ENCODE measurements at places on chromosomes 12 and 14. TPM values are rescaled to one million over a fixed set of nuclear protein-coding genes. Genes with fewer than 3 reads are reported as not detected.

The MYF5 gene
- total RNA-seq: not detected

The AHNAK2 gene
- total RNA-seq: 0.10 TPM

The GPR162 gene
- total RNA-seq: not detected

The ITGB7 gene
- 32.3 TPM for total RNA-seq

The EMP1 gene
- total RNA-seq: 3.0 TPM

The TAS2R42 gene
- total RNA-seq: not detected

GRCh38 chr12:121514184-121514742 is 66.6 kb downstream of the KDM2B start:
- peaks cover 5% of the 10 kb centered on the region for H3K36me3 ChIP-seq
- peaks cover 4% of the 10 kb centered on the region for H3K4me1 ChIP-seq
- H3K27ac ChIP-seq: peak overlapping the region; percentile 70
- H3K27me3 ChIP-seq: no peaks in the 10 kb centered on the region
- DNase-seq: no peak
- H3K4me3 ChIP-seq: no peak overlapping the region

- no peak overlapping the region for H3K4me3 ChIP-seq
- peaks cover 5% of the 10 kb centered on the region for H3K27me3 ChIP-seq
- no peaks in the 10 kb centered on the region for H3K36me3 ChIP-seq
These were observed 8.3 kb upstream of the PLEK2 start for GRCh38 chr14:67420102-67420739.

DNA sequence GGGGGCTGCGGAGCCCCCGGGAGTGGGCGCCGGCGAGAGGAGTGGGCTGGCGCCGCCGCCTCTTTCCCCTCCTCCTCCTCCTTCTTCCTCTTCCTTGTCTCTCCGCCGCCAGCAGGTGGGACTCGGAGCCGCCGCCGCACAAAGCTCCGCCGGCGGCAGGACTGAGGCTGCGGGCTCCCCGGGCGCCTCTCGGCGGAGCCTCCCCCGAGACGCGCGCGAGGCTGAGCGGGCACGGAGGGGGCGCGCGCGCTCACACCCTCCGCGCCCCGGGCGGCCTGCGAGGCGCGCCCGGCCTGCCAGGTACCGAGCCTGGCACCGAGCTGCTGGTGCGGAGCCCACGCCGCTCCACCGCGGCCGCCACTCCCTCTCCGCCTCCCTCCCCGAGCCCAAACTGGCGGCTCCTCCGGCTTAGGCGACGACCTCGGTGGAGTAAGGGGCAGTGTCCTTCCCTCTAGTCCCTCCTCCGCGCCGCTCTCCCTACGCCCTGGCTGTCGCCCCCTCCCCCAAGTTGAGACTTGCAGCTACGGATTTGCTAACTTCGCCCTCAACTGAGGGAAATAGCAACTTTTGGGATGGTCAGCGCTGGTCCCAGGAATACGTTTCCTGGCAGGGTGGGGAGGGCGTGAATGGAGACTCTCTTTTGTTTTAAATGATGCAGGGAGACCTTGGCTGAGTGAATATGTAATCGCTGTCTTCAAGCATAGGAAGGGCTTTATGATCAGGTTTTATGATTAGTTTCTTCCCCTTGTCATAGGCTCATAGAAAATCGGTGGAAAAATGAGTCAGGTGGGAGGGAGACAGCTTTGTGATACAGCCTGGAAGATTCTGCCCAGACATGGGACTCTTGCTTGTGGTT is 199.5 kb upstream of the CAND1 start:
- peaks cover 20% of the 10 kb centered on the region for H3K27me3 ChIP-seq
- H3K4me1 ChIP-seq: peaks cover 25% of the 10 kb centered on the region
- peak overlapping the region; percentile 41 for H3K27ac ChIP-seq
- H3K36me3 ChIP-seq: no peaks in the 10 kb centered on the region
- peak overlapping the region; percentile 77 for H3K4me3 ChIP-seq

DNA sequence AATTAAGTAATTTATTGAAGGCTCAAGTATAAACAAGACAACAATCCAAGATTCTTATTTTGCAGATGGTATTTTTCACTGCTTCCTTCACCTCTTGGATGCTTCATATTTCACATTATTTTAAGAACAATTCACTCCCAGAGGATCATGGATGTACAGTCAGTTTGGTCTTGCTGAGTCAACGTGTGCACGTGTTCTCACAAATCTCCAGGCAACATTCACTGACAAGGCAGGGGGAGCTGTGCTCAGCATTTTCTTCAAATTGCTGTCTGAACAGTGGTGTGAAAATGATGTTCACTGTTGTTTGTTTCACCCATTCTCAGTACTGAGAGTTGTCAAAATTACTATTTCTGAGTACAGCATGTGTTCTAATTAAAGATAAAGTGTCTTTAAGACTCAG is 118.3 kb upstream of the SLC38A4 start:
- no peak overlapping the region for H3K27ac ChIP-seq
- no peaks in the 10 kb centered on the region for H3K4me1 ChIP-seq

DNA sequence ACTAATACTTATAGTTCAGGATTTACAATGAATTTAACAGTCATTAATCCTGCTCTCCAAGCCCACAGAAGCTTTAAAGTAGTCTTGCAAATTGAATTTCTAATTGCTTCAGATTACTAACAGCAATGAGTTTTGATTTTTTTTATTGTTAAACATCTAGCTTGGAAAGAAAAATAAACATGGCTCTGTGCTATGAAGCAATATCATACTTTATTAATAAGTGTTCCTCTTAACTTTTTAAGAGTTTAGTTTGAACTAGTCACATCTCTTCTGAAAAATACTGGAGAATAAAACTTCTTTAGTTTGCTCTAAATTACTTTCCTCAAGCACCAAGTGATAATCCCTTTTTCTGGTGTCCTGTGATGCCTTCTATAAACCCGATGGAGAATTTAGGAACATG is 250.2 kb downstream of the TRHDE start:
- H3K27me3 ChIP-seq: no peaks in the 10 kb centered on the region
- H3K27ac ChIP-seq: no peak overlapping the region
- H3K4me3 ChIP-seq: no peak overlapping the region
- DNase-seq: no peak
- no peaks in the 10 kb centered on the region for H3K4me1 ChIP-seq
- H3K36me3 ChIP-seq: no peaks in the 10 kb centered on the region

- H3K27me3 ChIP-seq: peaks cover 6% of the 10 kb centered on the region
- no peaks in the 10 kb centered on the region for H3K36me3 ChIP-seq
- no peak overlapping the region for H3K27ac ChIP-seq
- peaks cover 6% of the 10 kb centered on the region for H3K4me1 ChIP-seq
- no peak overlapping the region for H3K4me3 ChIP-seq
These were observed 5.9 kb upstream of the CLEC4E start for GRCh38 chr12:8546591-8546990.

DNA sequence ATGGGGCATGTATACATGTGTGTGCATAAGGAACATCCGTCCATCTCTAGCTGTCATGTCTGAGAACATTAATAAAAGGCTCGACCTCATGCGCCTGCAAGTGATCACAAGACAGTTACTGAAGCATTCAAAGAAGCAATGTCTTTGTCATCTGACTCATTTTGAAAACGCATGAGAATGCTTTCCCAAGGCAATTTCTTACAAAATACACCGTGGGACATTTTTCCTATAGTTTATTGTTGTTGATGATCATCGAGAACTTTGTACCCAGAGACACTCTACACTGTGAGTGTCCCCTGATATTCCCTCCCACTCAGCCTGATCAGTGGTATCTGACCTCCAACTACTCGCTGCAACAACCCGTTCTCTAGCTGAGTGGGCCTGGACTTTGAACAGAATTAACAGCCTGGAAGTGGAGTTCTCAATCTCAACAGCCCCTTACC is 68.1 kb downstream of the ETV6 start:
- H3K27me3 ChIP-seq: no peaks in the 10 kb centered on the region
- DNase-seq: no peak
- H3K4me1 ChIP-seq: peaks cover 55% of the 10 kb centered on the region

GRCh38 chr12:98456041-98456440 is 59.3 kb upstream of the TMPO start:
- no peak overlapping the region for H3K4me3 ChIP-seq
- H3K27me3 ChIP-seq: peaks cover 26% of the 10 kb centered on the region
- DNase-seq: no peak
- no peaks in the 10 kb centered on the region for H3K36me3 ChIP-seq
- no peak overlapping the region for H3K27ac ChIP-seq

DNA sequence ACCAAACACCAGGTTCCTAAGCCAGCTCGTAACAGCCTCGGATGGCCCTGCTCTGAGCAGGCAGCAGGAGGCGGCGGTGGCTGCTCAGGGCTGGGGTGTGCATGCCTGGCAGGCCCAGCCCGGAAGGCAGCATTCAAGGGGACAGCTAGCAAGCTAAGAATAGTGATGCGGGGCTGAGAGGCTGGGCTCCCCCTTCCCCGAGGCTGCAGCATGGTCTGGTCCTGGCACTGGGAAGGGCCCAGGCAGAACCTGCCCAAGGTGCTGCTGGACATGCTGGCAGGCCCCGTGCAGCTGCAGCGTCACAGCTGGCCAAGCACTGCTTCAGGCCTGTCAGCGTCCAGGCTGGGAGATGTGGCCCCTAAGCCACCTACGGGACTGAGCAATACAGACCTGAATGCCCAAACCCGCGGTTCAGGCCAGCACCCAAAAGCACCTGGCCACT is 26.4 kb upstream of the NUDT14 start:
- H3K27me3 ChIP-seq: peaks cover 2% of the 10 kb centered on the region
- H3K4me1 ChIP-seq: no peaks in the 10 kb centered on the region
- DNase-seq: no peak
- H3K27ac ChIP-seq: no peak overlapping the region
- H3K36me3 ChIP-seq: no peaks in the 10 kb centered on the region
- no peak overlapping the region for H3K4me3 ChIP-seq

DNA sequence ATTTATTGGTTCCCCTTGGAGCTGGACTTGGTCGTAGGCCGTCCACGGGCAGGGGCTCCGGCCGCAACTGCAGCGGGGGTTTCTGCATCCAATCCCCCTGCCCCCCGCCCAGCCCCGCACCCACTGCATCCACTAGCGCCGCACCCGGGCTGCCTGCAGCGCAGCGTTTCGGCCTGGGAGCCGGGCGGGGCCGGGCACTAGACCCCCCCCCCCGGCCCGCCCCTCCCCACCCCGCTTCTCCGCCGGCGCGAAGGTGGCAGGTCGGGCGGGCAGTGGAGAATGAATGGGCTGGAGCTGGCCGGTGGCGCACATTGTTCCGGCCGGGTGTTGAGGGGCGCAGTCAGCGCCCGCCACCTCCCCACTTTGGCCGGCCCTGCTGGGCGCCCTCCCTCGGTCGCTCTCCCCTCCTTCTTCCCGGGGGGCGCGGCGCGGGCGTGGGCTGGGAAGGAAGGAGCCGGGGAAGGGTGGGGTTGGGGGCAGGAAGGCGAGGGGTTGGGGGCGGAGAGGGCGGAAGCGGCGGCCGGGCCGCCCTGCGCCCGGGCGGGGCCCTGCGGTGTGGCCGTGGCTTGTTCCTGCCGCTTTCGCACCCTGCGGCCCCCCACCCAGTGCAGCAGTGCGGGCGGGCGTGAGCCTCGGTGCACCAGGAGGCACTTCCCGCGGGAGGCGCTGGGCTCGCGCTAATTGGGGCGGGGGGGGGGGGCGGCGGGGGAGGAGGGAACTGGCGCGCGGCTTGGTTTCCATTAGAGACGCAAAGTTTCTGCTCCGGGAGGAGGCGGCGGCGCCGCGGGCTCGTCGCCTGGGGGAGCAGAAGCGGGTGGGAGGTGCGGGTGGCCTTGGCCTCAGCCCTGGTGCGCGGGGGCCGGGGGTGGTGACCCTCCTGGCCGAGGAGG is 841 bp downstream of the CALM1 start:
- peak overlapping the region; percentile 96 for H3K4me3 ChIP-seq
- peaks cover 41% of the 10 kb centered on the region for H3K4me1 ChIP-seq
- DNase-seq: peak; percentile 67
- no peaks in the 10 kb centered on the region for H3K27me3 ChIP-seq
- peak overlapping the region; percentile 87 for H3K27ac ChIP-seq

DNA sequence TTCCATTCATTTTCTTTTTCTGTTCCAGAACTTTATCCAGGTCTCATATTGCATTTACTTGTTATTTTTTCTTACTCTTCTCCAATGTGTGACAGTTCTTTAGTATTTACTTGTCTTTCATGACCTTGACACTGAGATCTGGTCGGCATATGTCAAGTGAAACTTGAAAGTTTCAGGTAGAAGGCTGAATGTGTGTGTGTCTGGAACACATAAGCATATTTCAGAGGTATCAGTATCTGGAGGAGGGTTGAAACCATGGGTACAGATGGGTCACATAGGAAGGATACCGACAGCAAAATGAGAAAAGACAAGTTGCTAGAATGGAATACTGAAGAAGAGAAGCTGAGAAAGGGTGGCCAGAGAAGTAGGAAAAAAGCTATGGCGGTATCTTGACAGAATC is 22.5 kb upstream of the PTGDR start:
- H3K4me3 ChIP-seq: no peak overlapping the region
- no peak overlapping the region for H3K27ac ChIP-seq
- DNase-seq: no peak
- no peaks in the 10 kb centered on the region for H3K27me3 ChIP-seq
- no peaks in the 10 kb centered on the region for H3K36me3 ChIP-seq

- H3K27ac ChIP-seq: no peak overlapping the region
- H3K4me3 ChIP-seq: no peak overlapping the region
- peaks cover 4% of the 10 kb centered on the region for H3K27me3 ChIP-seq
- H3K4me1 ChIP-seq: peaks cover 10% of the 10 kb centered on the region
- no peaks in the 10 kb centered on the region for H3K36me3 ChIP-seq
These were observed 490.4 kb upstream of the ATP2B1 start for GRCh38 chr12:90199006-90199405.

DNA sequence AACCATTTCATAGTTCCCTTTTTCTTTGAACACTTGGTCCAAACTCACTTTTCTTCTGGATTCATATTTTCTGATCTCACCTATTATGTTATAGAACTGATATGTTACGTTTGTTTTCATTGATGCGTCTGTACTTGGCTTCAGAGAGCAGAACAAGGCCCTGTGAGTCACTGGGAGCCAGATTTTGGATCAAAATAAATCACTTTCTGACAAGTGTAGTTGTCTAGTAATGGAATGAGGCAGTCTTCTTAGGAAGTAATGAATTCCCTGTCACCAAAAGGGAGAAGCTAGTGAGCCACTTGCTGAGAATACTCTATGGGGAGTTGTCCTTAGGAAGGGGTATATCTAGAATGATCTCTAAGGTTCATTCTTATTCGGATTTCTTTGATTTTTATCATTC is 10.2 kb downstream of the BICD1 start:
- no peaks in the 10 kb centered on the region for H3K27me3 ChIP-seq
- no peak for DNase-seq
- peaks cover 7% of the 10 kb centered on the region for H3K4me1 ChIP-seq
- H3K27ac ChIP-seq: no peak overlapping the region
- no peak overlapping the region for H3K4me3 ChIP-seq

- H3K4me3 ChIP-seq: no peak overlapping the region
- H3K4me1 ChIP-seq: no peaks in the 10 kb centered on the region
- H3K27ac ChIP-seq: no peak overlapping the region
- no peaks in the 10 kb centered on the region for H3K36me3 ChIP-seq
These were observed 27.2 kb upstream of the NT5DC3 start for GRCh38 chr12:103868215-103868614.

GRCh38 chr12:123987022-123987421 is 14.0 kb downstream of the ZNF664 start:
- H3K36me3 ChIP-seq: peaks cover 15% of the 10 kb centered on the region
- H3K4me1 ChIP-seq: peaks cover 30% of the 10 kb centered on the region
- H3K4me3 ChIP-seq: no peak overlapping the region
- no peaks in the 10 kb centered on the region for H3K27me3 ChIP-seq
- no peak for DNase-seq
- H3K27ac ChIP-seq: no peak overlapping the region
